SK-MEL-5 (cell line): ENCODE measurements at places on chromosomes 7 and 10. TPM values are rescaled to one million over a fixed set of nuclear protein-coding genes. Genes with fewer than 3 reads are reported as not detected.

The CYP3A4 gene
- not detected in 2 replicates for total RNA-seq

The HOXA2 gene
- 0.21 and 0.67 TPM in 2 replicates for total RNA-seq

The FGFBP3 gene
- total RNA-seq, result 0.72 and 0.74 TPM in 2 replicates

The CLCN1 gene
- total RNA-seq, result not detected in 2 replicates

The VWA2 gene
- total RNA-seq, result not detected in 2 replicates

The LRRD1 gene
- total RNA-seq, result not detected in 2 replicates

The PLXDC2 gene
- 0.03 TPM in 1 of 2 replicates, not detected in the other for total RNA-seq

The HOXA4 gene
- 0.50 and 0.83 TPM in 2 replicates for total RNA-seq

The CHAT gene
- total RNA-seq, result not detected in 2 replicates
